ENCODE measurements at places on chromosomes 5 and 9.

DNA sequence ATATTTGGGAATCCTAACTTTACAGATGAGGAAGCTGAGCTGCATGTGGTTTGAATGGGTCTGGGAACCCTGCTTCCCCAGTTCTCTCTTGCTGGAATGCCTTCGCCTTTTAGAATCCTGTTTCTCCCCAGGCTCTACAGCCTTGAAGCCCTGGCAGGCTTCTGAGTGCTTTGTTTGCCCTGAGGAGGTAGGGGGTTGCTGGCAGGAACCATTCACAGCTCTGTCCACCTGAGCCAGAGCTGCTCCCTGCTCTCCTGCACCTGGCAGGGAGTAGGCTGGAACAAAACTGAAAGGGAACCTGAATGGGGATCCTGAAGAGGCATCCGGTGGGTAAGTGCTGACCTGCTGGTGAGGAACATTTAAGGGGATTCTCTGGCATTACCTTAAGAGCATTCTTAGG lies 33.0 kb downstream of the KIF4B start:
- no peak for DNase-seq

GRCh38 chr5:56812110-56812509 lies 3.2 kb upstream of the MAP3K1 start:
- DNase-seq, result no peak

GRCh38 chr5:43024217-43024616 lies 15.9 kb downstream of the ANXA2R start:
- DNase-seq, result no peak

DNA sequence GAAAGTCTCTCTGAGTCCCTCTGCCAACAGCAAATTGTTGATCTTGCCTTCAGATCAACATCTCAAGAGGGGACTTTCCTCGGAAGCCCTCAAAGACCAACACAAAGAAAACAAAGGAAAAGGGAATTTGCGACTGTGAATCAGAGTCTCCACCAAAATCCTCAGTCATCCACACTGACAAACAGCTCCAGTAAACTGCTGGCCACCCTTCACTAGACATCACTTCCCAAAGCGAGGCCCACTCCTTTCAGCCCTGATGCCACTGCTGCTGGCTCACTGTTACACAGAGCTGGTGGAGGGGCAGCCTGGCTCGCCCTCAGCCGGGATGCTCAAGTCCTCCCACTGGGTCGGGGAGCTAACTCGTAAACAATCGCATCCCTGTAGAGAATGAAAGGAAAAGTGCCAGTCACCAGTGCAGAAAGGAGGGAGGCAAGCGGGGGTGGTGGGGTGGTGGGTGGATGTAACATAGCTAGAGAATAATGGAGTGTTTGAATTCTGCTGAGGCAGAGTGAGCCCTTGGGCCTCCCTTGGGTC lies 1.3 kb downstream of the FGF1 start:
- DNase-seq, result no peak

DNA sequence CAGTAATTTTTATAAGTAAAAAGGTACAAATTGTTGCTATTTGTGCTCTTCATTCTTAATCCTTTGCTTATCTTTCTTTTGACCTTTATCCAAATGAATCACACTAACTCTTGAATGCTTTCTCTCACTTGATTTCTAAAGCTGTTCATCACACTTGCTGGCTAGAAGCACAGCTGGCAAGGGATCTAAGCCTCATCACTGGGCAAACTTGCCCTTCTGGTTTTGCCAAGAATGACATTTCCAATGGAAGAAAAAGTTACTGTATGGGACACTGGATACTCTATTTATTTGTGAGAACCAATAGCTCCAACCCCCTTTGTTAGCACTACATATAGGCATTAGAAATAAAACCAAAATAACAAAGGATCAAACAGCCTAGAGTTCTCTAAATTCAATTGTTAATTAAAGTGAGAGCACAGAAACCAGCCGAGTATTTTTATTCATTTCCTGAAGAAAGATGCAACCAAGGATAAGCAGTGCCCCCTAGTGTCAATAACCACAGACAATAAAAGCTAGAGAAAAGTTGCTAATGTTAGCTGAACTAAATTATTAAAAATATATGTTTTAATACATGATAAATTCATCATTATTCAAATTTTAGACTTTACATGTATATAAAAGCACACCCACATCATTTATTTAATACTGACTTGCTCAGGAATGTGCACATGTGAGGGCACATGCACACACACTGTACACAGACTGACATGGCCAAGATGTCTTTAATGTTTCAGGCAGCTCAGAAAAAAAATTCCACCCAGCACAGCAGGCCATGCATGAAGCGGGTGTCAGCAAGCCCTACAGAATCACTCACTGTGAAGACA lies 59.8 kb upstream of the POU5F2 start:
- no peak for DNase-seq

DNA sequence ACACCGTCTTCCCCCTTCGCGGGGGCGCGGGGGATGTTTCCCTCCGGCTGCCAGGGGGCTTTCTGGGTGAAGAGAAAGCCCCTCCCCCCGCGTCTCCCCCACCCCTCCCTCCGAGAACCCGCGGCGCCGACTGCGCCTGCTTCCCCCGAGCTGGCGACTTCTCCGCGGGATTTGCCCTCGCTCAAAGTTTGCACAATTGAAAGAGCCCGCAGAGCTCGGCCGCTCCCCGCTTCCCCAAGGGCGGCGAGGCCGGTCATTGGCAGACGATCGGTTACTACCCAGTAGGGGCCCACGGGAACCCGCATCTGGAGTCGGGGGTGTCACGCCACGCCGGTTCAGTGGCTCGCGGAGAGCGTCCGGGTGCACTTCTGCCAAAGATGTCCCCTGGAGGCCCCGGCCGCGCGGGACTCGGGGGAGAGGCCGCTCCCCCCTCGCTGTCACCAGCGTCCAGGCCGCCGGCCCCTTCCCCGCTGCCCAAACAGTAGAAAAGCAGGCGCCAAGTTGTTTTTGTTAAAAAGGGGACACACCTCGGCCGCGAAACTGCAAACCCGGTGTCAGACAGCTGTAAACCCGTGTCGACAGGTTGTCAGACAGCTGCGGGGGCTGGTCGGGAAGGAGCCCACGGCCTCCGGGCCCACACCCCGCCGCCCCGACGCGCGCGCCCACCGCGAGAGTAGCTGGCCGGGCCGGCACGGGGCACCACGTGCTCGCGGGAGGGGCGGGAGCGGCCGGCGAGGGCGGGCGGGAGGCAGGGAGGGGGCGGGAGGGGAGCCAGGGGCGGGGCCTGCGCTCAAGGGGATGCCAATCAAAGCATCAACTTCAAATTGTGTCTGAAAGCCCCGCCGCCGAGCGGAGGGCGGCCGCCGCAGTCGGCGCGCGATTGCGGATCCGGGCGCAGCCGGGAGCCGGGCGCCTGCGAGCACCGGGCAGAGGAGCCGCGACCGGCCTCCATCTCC lies at the start of gene IRX1:
Gene IRX1 (plus strand): TSS at position 827 of the 956 bp plus-strand sequence. CDS start 274 bp downstream, outside the sequence.
- DNase-seq, result no peak

GRCh38 chr5:78773655-78774054 lies 125.1 kb upstream of the LHFPL2 start:
- DNase-seq, result no peak

Measured in activated T-cell treated with anti-CD3 and anti-CD28 coated beads for 24 hours (primary cell).